ENCODE measurements at places on chromosomes 7 and 10.

DNA sequence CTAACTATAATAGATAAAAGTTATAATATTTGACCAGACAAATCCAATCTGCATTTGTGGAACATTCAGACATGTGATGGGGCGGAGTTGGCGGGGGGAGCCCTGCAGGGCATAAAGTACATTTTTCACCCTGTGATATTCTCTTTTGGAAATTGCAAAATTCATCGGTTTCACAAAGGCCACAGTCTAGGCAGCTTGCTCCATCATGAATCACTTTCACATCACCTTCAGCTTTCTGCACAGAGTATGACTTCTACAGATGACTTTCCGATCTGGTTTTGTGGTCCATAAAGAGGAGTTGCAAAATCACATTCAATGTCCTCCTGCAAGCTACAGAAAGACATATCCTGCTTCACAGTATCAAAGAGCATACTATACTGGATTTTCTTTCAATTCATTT is 51.4 kb upstream of the APBB1IP start:
- no peak for DNase-seq

DNA sequence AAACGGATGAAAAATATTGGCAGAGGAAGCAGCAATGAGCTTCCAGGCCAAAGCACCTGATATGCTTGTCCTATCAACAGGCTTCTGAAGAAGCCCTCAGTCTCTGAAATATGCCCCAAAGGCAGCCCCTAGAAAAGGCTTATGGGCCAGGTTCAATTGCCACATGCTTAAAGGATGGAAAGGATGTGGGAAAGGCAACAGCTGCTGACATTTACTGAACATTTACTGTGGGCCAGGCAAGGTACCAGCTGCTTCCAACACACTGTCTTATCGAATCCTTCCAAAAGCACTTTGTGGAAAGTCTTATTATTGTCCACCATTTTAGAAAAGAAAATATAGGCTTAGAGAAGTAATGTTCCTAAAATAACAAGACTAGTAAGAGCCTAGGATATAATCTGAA is 56.5 kb downstream of the DOCK4 start:
- DNase-seq, result no peak

GRCh38 chr10:112456533-112456932 is 9.5 kb downstream of the VTI1A start:
- DNase-seq, result no peak

GRCh38 chr10:5776136-5776880 is 36.9 kb downstream of the GDI2 start:
- no peak for DNase-seq

DNA sequence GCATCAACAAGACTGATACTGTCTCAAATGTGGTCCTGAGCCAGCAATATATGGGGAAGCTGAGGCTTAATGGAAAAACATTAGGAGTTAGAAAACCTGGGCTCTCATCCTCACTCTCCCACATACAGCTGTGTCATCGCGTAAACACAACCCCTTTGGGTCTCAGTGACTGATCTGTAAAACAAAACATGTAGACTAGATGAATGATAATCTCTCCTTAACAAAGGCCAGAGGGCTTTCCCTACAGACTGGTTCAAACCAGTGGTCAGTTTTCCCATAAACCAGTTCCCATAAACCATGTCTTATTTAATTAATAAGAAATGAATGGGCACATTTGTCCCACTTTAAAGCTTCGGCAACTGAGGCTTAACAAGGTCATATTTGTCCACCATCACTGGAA is 48.1 kb downstream of the OSBPL3 start:
- DNase-seq, result no peak

GRCh38 chr7:18792871-18793595 is 297.5 kb downstream of the HDAC9 start:
- no peak for DNase-seq

DNA sequence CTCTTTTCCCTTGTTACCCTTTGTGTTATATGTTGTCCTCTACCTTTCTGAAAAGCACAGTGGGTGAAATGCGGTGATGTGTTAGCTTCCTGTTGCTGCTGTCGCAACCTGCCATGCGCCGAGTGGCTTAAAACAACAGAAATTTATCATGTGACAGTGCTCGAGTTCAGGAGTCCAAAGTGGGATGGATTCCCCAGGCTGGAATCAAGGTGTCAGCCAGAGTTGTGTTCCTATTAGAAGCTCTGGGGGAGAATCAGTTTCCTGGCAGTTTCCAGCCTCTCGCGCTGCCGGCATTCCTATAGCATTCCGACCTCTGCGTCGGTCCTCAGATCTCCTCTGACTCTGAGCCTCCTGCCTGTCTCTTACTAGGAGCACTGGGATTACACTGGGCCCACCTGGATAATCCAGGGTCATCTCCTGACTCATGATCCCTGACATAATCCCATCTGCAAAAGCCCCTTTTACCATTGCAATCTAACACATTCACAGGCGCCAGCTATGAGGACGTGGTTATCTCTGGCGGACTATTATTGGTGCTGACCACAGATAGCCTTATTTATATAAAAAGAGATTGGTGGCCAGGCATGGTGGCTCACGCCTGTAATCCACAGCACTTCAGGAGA is 207.5 kb downstream of the CUX1 start:
- DNase-seq, result no peak

DNA sequence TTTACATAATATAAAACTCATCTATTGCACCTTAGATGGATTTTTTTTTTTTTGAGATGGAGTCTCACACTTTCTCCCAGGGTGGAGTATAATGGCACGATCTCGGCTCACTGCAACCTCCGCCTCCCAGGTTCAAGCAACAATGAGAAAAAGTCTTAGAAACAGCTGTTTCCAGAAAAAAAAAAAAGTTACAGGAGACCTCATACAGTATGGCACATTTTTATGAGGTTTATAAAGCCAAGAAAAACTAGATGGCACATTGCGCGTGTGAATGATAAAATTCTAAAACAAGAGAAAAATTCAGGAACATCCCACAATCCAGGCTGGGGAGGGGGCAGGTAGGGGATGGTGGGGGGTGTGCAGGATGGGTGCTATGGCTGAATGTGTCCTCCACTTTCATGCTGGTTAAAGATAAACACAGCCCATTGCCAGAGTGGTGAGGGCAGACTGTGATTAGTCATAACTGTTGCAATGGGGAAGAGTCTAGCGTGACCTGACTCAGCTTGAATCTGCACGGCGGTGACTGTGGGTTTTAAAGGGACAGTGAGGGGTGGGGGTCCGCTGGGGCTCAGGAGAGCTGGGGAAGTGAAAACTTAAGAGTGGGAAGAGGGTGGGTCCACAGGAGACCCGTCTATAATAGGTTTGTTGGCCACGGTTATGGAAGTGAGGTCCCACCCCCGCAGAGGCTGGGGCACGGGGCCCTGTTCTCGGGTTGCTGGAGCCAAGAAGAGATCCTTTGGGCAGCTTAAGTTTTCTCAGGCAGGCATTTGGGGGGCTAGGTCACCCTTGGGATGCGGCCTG is 11.9 kb upstream of the LRRC27 start:
- peak; percentile 23 for DNase-seq

DNA sequence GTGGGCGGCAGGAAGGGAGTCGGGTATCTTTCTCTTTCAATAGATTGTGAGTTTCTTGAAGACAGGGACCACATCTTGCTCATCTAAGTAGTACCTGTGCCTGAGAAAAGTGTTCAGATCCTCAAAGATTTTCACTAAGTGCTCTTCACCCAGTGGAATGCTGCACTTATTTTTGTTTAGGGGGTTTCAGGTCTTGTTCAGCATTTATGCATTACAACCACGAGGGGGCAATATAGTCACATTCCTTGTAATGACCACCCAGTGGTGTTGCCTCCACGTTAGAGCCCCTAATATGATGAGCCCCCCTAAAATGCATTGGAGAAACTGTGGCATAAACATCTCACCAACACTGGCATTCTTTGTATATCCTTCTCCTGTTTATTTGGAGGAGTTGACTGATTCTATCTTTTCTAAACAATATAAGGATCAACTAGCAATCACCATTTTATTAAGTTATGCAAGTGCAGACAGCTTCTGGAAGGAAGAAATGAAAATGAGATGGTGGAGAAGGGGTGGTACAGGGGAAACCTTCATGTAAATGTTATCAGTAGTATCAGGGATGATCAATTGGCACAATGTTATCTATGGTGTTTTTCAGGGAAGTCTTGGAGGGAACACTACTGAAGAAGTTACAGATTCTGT is 3.1 kb upstream of the PAPSS2 start:
- DNase-seq, result no peak

- DNase-seq, result no peak
Measured at GRCh38 chr7:13751766-13752165, 237.7 kb downstream of the ETV1 start.

Data from stimulated activated CD4-positive, alpha-beta T cell treated with anti-CD3 and anti-CD28 coated beads, Interleukin-4, amount 100 ng/mL, for 1 hour (primary cell).